Fibroblast of lung (primary cell): ENCODE measurements at places on chromosomes 1 and 21.
A peak's percentile ranks its signal among the peaks of the same experiment; 100 is the strongest.

GRCh38 chr21:25700741-25701140, 34.0 kb downstream of the ATP5PF start:
- H3K4me1 ChIP-seq: no peaks in the 10 kb centered on the region
- no peak for DNase-seq
- no peaks in the 10 kb centered on the region for H3K36me3 ChIP-seq
- H3K27ac ChIP-seq: no peak overlapping the region
- H3K27me3 ChIP-seq: no peaks in the 10 kb centered on the region

DNA sequence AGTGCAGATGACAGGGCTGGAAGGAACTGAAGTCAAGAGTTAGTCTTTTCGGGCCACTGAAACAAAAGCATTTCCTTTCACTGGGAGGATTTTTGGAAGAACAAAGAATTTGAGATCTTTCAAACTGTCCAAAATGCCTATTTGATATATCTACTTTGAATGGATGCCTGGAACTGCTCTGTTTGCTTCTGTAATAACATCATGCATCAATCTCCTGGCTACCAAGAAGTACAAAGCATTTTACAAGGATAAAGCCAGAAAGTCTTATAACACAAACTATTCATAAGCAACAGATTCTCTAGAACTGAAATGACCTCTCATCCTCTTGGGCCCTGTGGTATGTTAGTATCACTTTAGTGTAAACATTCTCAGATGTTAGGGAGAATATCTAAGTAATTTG, 18.2 kb upstream of the RHOU start:
- H3K36me3 ChIP-seq: no peaks in the 10 kb centered on the region
- no peaks in the 10 kb centered on the region for H3K4me1 ChIP-seq
- H3K27me3 ChIP-seq: no peaks in the 10 kb centered on the region
- H3K4me3 ChIP-seq: no peak overlapping the region
- no peak for DNase-seq
- H3K27ac ChIP-seq: no peak overlapping the region

GRCh38 chr1:167612587-167613385, 17.2 kb upstream of the RCSD1 start:
- no peaks in the 10 kb centered on the region for H3K36me3 ChIP-seq
- no peak overlapping the region for H3K27ac ChIP-seq
- no peaks in the 10 kb centered on the region for H3K4me1 ChIP-seq
- DNase-seq: no peak
- no peaks in the 10 kb centered on the region for H3K27me3 ChIP-seq

DNA sequence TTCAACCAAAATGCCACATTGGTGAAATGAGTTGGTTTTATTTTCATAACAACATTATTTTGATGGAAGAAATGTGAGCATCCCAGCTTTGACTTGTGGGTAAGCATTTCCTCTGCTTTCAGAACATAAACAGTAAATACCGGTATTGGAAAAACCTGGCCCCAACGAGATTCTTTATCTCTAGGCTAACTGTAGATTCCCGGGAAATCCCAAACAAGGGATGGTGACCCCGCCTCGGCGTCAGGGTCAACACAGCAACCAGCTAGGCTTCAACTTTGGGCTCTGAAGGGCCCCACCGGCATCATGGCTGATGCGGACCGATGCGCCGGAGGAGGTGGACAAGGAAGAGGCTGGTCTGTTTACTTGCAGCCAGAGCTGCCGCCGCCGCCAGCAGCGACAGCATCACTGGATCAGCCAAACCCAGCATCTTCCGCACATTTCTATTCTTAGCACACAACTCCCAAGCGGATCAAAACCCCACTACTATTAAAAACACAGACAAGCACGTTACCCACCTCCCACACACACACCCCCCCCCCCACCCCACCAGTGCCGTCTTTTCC, 1.1 kb downstream of the AKT3 start:
- peak; percentile 58 for DNase-seq
- H3K27me3 ChIP-seq: no peaks in the 10 kb centered on the region
- H3K27ac ChIP-seq: peak overlapping the region; percentile 71

DNA sequence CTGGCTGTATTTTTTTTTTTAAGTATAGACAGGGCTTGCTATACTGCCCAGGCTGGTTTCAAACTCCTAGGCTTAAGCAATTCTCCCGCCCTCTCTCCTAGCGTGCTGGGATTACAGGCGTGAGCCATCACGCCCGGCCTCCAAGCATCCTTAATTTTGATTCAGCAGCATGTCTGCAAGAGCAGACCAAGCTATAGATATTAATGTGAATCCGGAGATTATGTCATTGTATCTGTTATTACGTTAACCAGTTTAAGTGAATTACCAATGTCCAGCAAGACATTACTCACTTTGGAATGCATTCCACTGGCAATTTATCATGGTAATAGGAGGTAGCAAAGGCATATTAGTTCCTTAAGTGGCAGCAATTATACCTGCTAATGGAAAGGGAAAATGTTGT, 179.7 kb downstream of the CHRM3 start:
- no peak overlapping the region for H3K27ac ChIP-seq
- no peaks in the 10 kb centered on the region for H3K4me1 ChIP-seq
- H3K27me3 ChIP-seq: no peaks in the 10 kb centered on the region
- no peaks in the 10 kb centered on the region for H3K36me3 ChIP-seq
- no peak for DNase-seq
- no peak overlapping the region for H3K4me3 ChIP-seq

- no peaks in the 10 kb centered on the region for H3K27me3 ChIP-seq
- H3K4me1 ChIP-seq: no peaks in the 10 kb centered on the region
- no peak overlapping the region for H3K4me3 ChIP-seq
These were observed 93.5 kb downstream of the NRDC start for GRCh38 chr1:51784997-51785421.

DNA sequence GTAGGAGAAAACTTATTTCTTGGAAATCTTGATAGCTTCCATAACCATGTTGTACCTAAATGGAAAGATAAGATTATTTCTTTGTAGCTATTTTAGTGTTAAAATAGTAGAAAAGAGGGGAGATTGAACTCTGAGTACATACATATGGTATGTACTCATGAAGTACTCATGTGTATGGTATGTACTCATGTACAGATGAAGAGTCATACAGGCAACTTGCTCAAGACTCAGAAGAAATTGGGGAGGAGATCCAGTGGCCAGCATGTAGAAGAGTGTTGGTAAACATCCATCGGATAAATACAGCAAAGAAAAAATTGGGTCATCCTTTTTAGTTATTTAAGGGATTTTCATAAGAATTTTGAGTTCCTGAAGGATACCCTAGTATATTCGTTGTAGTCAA, 29.0 kb downstream of the MDM4 start:
- peaks cover 14% of the 10 kb centered on the region for H3K36me3 ChIP-seq
- peak; percentile 29 for DNase-seq
- no peak overlapping the region for H3K27ac ChIP-seq
- H3K4me1 ChIP-seq: no peaks in the 10 kb centered on the region
- no peaks in the 10 kb centered on the region for H3K27me3 ChIP-seq
- H3K4me3 ChIP-seq: no peak overlapping the region

- H3K4me3 ChIP-seq: no peak overlapping the region
- H3K4me1 ChIP-seq: no peaks in the 10 kb centered on the region
- no peak for DNase-seq
- H3K27ac ChIP-seq: no peak overlapping the region
- H3K27me3 ChIP-seq: no peaks in the 10 kb centered on the region
- H3K36me3 ChIP-seq: no peaks in the 10 kb centered on the region
These were observed 253.3 kb upstream of the ADGRL2 start for GRCh38 chr1:81547261-81547911.

- no peak overlapping the region for H3K27ac ChIP-seq
- H3K27me3 ChIP-seq: no peaks in the 10 kb centered on the region
- no peak overlapping the region for H3K4me3 ChIP-seq
- H3K36me3 ChIP-seq: no peaks in the 10 kb centered on the region
- DNase-seq: no peak
These were observed 104.2 kb upstream of the DMRTA2 start for GRCh38 chr1:50527249-50527986.

- no peak for DNase-seq
- no peaks in the 10 kb centered on the region for H3K27me3 ChIP-seq
- H3K4me1 ChIP-seq: no peaks in the 10 kb centered on the region
- H3K4me3 ChIP-seq: no peak overlapping the region
- no peak overlapping the region for H3K27ac ChIP-seq
These were observed 78.3 kb downstream of the VPS26C start for GRCh38 chr21:37188825-37189224.

DNA sequence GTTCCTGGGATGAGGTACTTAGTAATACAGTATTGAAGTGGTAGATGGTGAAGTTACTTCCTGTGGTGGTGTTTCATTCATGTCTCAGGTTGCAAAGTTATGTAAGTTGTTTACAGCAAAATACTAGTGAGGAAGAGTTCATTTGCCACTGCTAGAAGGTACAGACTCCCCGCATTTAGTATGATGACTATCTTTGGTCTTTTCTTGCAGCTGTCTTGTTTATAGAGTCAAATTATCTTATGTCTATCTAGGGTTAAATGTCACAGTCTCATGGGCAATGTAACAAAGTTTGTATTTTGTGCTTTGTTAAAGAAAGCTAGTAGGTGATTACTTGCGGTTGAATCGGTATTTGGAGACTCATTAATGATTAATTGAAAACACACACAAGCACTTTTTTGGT, 50.2 kb downstream of the LRRC8D start:
- peaks cover 2% of the 10 kb centered on the region for H3K4me1 ChIP-seq
- H3K27ac ChIP-seq: no peak overlapping the region
- no peak for DNase-seq
- H3K4me3 ChIP-seq: no peak overlapping the region
- H3K27me3 ChIP-seq: no peaks in the 10 kb centered on the region

DNA sequence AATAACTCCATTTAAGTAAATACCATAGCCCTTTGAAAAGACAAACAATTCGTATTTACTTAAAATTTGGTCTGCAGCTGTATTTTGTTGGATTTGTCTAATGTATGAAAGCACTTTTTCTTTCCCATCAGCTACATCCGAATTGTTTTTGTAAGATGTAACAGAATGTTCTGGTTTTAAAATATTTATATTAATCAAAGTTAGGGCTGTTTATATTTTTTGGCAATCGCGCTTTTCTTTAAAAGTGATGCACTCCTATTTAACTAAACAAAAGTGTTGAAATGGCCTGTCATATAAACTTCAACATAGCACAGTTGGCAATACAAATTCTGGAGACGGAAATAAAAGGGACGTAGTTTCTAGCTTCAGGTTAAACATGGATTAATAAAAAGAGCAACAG, 216.3 kb upstream of the ADGRL2 start:
- H3K27ac ChIP-seq: no peak overlapping the region
- no peaks in the 10 kb centered on the region for H3K4me1 ChIP-seq
- no peaks in the 10 kb centered on the region for H3K36me3 ChIP-seq
- no peak for DNase-seq

GRCh38 chr1:30777904-30778153, 20.3 kb upstream of the LAPTM5 start:
- H3K27me3 ChIP-seq: peaks cover 5% of the 10 kb centered on the region
- no peak overlapping the region for H3K4me3 ChIP-seq
- H3K36me3 ChIP-seq: no peaks in the 10 kb centered on the region
- no peak overlapping the region for H3K27ac ChIP-seq

- DNase-seq: no peak
- no peak overlapping the region for H3K27ac ChIP-seq
- no peaks in the 10 kb centered on the region for H3K27me3 ChIP-seq
These were observed 49.0 kb upstream of the NR5A2 start for GRCh38 chr1:199978408-199978940.

DNA sequence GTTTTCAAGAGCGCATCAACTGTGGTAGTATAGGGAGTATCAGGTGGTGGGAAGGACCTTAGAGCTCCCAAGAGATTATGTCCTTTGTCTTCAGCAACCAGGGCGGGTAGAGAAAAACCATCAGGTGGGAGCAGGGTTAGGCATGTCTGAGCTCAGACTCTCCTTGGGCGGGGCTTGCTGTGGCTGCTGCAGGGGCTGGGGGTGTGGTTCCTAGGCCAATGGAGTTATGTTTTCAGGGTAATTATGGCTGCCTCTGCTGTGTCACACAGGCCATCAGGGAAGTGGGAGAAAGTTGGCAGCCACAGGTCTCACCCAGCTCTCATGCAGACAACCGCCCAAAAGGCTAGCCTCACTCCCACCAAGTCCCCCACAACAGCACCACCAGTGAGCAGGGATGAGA, 74.9 kb downstream of the FCRL5 start:
- H3K4me3 ChIP-seq: no peak overlapping the region
- no peak overlapping the region for H3K27ac ChIP-seq
- H3K4me1 ChIP-seq: no peaks in the 10 kb centered on the region

DNA sequence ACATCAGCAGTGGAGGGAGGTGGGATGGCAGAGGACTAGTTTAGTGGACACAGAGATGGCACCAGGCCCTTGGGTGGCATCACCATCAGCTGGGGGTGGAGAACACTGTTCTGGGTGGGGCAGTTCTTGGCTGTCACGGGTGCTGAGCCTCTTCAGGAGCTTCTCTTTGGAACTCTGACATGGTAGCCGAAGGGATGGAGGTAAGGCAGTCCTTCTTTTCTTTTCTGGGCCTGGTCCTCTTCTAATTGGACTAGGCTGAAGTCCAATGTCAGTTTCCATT, 8.3 kb upstream of the MEF2D start:
- peaks cover 29% of the 10 kb centered on the region for H3K4me1 ChIP-seq
- H3K27me3 ChIP-seq: no peaks in the 10 kb centered on the region
- no peak for DNase-seq
- H3K4me3 ChIP-seq: no peak overlapping the region

DNA sequence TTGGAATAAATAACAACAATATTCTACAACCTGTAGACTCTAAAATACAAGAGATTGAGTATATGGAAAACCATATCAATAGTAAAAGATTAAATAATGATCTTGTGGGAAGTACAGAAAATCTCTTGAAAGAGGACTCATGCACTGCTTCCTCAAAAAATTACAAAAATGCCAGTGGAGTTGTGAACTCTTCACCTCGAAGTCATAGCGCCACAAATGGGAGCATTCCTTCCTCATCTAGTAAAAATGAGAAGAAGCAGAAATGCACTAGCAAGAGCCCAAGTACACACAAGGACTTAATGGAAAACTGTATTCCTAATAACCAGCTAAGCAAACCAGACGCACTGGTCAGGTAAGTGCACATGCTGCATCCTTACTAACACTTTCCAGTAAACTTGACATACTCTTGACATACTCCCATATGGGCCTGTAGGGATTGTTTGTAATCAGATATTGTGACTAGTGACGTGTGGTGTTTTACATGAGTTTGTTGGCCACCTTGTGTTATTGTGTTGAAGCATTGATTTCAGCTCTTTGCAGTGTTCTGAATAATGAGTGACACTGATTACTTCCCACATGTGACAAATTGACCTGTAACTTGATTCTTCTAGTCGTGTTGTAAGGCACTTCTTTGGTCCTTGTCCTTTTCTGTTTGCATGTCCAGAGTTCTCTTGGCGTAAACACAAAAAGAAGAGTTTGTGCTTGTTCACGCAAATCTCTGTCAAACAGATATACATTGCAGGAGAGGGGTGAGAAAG, 28.0 kb downstream of the MACO1 start:
- H3K27ac ChIP-seq: no peak overlapping the region
- H3K27me3 ChIP-seq: no peaks in the 10 kb centered on the region
- H3K36me3 ChIP-seq: peaks cover 3% of the 10 kb centered on the region
- no peak overlapping the region for H3K4me3 ChIP-seq
- H3K4me1 ChIP-seq: no peaks in the 10 kb centered on the region
